ENCODE measurements at places on chromosomes 6 and 20. TPM values are rescaled to one million over a fixed set of nuclear protein-coding genes. Genes with fewer than 3 reads are reported as not detected.

GRCh38 chr6:12288211-12288618 lies 1.9 kb upstream of the EDN1 start:
- DNase-seq = no peak

Gene TFAP2D
- total RNA-seq = not detected

- no peak for DNase-seq
These were observed 70.8 kb downstream of the PYGB start for GRCh38 chr20:25318471-25319240.

- DNase-seq = no peak
These were observed 32.3 kb downstream of the KCNQ5 start for GRCh38 chr6:72654071-72654621.
